ENCODE measurements at places on chromosomes 5 and 9.

- no peak for DNase-seq
Observed at GRCh38 chr5:163433271-163433670, 4.1 kb upstream of the CCNG1 start.

DNA sequence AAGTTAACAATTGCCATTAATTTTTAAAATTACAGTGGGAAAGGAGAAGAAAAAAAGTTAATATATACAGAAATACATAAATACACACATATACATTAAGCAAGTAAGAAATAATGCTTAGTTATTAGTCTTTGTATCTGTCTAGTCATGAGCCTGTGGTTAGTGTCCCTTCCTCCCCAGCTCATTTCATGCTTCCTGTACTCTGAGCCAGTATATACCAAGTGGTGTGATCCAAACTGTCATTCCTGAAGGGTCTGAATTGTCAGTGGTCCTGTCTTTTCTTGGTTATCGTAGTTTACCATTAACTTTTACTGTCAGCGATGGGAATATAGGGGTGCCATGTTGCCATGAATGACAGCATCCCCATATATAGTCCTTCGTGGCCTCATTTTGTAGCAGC is 24.2 kb upstream of the STOM start:
- no peak for DNase-seq

DNA sequence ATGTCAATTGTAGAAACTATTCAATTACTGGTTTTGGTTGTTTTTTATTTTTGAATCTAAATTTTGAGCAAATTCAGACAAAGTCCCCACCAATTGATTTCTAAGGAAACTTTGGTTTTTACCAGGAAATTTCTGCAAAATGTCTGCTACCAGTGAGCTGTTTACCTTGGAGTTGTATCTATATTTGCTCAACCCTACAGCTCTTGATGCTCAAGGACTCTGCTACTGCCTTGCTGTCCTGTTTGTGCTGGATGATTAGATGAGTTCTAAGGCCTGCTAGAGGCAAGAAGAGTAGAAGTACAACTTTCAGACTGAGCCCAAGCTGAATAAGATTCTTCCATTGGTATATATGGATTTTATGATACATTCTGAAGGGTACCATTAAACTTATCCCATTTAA is 42.6 kb upstream of the KIF2A start:
- no peak for DNase-seq

DNA sequence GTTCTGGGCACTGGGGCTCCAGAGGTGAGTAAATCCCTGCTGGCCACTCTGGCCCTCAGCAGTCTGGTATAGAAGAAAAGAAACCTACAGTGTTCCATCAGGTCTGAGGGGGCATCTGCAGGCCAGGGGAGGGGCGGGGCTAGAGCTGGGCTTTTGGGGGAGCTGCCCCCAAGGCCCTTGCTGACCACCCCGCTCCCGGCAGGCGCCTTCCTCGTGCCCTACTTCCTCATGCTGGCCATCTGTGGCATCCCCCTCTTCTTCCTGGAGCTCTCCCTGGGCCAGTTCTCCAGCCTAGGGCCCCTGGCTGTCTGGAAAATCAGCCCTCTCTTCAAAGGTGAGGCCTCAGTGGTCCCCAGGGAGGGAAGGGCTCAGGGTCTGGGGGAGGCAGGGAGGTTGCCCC is 6.7 kb downstream of the SLC6A7 start:
- DNase-seq, result no peak

GRCh38 chr5:128778474-128778873 is 186.8 kb upstream of the SLC27A6 start:
- DNase-seq, result no peak

- DNase-seq, result no peak
Observed at GRCh38 chr5:140143521-140144258, 18.0 kb downstream of the IGIP start.

- DNase-seq, result no peak
Observed at GRCh38 chr9:125883565-125884217, 136.5 kb downstream of the PBX3 start.

GRCh38 chr5:124692324-124692723 is 54.1 kb downstream of the ZNF608 start:
- no peak for DNase-seq

- DNase-seq, result no peak
Observed at GRCh38 chr5:8923526-8923925, 622.3 kb downstream of the SEMA5A start.

DNA sequence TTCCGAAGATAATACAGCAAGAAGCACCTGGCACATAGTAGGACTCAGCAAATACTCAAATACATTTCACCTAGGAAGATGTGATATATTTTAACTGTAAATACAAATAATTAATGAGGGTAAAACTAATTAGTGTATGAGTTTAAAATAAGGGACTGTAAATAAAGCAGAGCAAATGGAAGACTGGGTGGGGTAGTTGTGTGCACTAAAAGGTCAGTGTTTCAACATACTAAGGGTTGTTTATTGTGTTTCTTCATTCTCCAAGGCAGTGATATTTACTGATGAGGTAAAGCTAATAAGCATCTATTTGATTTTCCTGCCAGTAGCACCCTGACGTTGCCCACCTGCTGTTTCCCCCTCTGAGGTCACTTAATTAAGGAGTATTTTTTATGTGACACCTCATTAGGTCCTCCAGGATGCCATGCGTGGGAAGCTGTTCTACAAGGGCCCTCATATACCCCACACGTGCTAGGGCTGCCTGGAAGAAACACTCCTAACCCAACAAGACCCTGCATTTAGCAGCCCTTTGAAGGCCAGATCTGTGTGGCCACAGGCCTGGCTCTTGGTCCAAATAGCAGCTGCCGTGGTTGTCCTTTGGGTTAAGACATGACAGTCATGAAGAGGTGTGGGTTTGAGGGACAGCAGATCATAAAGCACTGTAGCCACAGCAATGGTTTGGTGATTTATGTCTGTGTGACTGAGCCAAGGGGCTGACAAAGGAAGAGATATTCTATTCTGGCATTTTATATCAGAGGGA is 97.5 kb upstream of the RPS23 start:
- DNase-seq, result peak; percentile 16

GRCh38 chr9:2320114-2320513 is 301.5 kb upstream of the VLDLR start:
- DNase-seq, result no peak

GRCh38 chr5:53201746-53202145 is 92.2 kb upstream of the MOCS2 start:
- no peak for DNase-seq

DNA sequence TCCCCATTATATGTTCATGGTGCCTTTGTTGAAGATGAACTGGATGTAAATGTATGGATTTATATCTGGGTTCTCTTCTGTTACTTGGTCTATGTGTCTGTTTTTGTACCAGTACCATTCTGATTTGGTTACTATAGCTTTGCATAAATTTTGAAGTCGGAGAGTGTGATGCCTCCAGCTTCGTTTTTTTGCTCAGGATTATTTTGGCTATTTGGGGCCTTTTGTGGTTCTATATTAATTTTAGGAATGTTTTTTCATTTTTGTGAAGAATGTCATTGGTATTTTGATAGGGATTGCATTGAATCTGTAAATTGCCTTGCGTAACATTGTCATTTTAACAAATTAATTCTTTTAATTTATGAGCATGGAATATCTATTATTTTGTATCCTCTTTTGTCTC is 36.6 kb upstream of the ZNF366 start:
- no peak for DNase-seq

- peak; percentile 49 for DNase-seq
Observed at GRCh38 chr9:74951725-74952151, 974 bp downstream of the C9orf40 start.

- no peak for DNase-seq
Observed at GRCh38 chr5:124370601-124371000, 375.8 kb downstream of the ZNF608 start.

DNA sequence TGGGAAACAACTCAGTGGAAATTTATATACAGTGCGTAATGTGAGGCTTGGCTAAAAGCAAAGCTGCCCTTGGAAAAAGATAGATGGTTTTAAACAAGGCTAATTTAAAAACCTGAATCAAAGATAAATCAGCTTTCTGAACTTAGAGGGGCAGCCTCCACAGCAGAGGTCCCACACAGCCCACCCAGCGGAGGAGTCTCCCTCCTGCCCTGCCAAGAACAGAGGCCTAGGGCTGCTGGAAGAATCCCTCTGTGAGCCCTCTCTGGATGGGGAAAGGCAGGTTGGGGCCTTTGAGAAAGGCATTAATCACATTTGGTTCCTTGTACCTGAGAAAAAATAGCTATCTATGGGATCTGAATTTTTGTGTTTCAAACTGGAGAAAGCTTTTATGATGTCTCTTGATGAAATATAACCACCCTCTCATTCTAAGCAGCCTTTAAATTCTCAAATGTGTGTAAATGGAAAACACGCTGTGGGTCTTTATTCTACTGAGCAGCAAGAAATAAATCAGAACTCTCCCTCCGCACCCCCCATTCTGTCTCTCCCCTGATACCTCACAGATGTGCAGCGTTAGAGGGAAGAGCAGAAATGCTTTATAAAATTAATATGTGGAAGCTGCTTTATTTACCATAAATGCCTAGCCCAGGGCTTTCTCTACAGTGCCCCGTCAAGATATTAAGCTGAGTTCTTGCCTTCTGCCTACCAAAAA is 329.2 kb downstream of the EFNA5 start:
- DNase-seq, result no peak

GRCh38 chr9:12464910-12465512 is 228.2 kb upstream of the TYRP1 start:
- DNase-seq, result peak; percentile 13

- no peak for DNase-seq
Observed at GRCh38 chr9:126085170-126085569, 241.5 kb upstream of the MVB12B start.

DNA sequence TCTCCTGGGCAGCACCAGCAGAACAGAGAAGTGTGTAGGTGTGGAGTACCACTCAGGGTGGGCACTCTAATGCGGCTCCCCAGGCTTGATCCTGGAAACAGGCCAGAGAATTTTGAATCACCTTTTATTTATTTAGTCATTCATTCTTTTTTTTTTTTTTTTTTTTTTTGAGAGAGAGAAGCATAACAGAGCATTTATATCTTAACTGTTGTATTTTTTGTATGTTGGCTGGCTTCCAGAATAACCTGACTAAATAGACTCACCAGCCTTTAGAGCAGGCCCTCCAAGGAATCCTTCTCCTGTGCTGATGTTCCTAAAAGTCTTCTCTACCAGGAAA is 153.4 kb downstream of the PIK3R1 start:
- no peak for DNase-seq

DNA sequence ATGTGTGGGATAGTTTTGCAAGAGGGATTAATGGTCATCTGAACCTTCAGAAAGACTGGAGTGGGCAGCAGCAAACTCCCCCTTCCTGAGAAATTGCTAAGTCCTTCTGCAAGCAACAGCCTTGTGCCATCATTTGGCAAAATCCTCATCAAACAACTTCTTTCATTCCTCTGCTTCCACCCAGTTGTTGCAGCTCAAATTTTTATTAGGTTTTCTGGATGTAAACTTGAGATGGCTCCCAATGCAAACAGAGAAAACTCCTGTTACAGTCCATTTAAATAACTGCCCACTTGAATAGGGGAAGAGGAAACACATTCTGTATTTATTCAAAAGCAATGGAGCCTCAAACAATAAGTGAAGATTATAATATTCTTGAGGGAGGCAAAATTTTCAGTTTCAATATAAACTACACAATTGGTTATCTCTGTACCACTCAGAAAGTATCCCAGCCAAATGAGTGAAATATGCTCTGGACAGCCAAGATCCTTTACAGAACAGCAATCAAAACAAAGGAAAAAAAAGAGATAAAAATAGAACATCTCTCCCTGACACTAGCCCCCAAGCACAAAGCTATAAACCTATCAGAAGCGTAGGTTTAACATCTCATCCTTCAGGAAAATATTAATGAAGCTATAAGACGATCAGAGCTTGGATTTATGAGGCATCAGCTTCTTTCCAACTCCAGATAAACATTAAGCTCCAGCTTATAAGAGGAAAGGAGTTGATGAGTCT is 17.3 kb upstream of the DAP start:
- no peak for DNase-seq

GRCh38 chr9:32359452-32359851 is 25.0 kb upstream of the ACO1 start:
- DNase-seq, result no peak
